ENCODE measurements at places on chromosomes 1 and 21.

DNA sequence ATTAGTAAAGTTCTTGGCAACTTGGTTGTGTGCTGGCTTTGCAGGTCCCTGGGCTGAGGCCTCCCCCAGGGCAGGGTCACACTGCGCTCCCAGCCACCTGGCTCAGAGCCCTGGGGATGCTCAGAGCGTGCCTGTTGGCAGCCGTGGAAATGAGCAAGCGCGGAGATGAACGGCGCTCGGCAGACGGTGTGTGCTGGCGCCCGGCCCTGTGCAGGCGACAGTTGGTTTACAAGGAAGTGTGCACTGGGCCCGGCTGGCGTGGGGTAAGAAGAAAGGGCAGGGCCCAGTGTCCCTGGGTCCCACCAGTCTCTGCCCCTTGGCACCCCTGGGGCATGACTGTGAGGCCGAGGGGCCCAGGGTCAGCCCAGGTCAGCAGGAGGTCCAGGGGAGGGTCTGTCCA is 25.7 kb upstream of the PEX10 start:
- no peak for DNase-seq

DNA sequence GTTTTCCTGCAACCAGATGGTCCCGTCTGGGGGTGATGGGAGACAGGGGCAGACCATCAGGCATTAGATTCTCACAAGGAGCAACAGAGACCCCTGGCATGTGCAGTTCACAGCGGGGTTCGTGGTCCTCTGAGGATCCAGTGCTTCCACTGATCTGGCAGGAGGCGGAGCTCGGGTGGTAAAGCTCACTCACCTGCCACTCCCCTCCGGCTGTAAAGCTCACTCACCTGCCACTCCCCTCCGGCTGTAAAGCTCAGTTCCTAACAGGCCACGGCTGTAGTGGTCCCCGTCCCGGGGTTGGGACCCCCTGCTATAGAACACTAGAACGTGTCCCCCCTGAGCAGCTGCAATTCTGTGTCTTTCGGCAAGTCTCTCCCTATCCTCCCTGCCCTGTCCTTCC is 4.6 kb downstream of the KRTAP10-12 start:
- no peak for DNase-seq

DNA sequence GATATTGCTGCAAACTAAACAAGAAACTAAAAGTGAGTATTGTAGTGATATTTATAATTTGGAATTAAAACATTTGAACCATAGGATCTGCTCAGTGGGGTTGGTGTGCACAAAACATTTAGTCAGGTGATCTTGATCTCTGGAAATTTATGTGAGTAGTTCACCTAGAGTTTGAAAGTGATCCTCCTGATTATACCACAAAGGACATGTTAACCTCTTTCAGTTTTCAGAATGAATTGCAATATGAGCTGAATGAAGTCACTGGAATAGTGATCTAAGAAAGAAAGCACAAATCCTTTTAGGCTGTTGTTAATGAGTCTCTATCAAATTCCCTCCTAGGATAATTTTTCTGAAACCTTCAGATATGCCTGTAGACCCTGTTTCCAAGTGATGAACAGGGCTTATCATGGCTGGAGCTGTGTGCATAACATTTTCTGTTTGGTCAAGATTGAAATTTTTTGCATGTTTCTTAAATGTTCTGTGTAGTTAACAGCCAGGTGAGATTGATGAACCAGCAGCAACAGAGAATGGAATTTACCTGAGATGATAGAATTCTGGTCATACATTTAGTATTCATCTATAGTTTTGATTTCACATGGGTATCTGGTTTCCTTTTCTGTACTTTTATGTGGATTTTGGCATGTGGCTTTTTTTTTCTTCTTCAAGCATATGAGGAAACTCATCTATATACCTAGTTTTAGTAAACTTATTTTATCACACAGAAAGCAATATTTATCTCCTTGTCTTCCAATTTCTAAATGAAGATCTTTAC is 25.5 kb downstream of the CDC14A start:
- no peak for DNase-seq

DNA sequence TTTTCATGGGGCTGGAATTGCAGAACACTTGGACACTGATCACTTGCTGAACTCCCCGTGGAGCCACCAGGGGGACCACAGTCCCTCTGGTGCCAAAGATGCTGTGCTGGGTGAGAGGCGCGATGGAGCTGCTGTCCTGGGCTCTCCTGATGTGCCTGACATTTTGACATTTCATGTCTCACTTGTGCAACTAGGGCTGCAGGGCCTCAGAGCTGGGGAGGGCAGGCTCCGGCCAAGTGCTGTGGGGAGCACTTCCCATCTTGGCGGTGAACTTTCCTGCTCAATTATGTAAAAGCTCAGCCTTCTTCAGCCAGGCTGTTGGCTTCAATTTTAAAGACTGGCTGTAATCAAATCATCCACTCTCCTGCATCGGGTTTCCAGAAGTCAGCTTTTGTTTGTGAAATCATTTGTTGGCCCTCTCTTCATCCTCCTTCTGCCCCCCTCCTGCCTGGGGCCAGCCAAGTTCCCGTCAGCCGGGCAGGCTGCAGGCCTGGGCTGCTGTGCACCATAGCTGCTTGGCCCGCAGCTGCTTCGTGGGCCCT is 36.8 kb downstream of the KCNAB2 start:
- DNase-seq, result peak; percentile 44

DNA sequence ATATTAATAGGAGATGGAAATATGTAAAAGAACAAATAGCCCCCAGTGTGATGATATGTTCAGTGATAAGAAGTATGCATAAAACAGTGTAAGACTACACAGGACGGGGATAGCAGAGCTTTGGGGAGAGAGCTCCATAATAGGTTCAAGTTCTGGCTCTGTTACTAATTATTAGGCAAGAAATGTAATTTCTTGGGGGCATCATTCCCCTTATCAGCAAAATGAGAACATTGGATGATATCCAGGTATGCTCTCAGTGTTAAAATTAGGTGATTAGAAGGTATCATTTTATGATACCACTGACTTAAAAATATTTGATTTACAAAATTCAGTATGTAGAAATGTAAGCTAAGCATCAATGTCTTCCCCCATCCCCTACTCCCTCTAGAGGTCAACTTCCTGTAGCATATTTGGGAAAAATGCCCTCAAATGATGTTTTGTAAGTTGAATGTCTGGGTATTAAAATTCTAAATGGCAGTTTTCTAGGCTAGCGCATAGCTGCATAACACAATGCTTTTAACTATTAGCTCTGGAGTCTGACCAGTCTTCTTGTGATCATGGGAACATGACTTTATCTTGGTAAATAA is 585.7 kb upstream of the CAMK1G start:
- DNase-seq, result peak; percentile 22

DNA sequence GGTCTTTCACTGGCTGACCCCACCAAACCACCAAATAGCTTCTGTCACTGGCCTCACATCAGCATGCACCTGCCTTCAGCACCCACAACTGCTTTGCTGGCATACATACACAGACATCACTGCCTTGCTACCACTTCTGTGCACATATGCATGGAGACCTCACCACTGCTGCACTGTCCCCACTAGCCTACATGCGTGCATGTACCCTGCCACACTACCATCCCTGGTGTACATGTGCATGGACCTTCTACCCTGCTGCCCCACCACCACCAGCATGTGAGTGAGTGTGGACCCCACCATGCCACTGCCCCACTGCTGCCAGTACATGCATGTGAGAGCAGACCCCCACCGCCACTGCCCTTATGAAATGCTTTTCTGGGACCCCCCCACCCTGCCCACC is 6.1 kb downstream of the CD1C start:
- DNase-seq, result no peak

DNA sequence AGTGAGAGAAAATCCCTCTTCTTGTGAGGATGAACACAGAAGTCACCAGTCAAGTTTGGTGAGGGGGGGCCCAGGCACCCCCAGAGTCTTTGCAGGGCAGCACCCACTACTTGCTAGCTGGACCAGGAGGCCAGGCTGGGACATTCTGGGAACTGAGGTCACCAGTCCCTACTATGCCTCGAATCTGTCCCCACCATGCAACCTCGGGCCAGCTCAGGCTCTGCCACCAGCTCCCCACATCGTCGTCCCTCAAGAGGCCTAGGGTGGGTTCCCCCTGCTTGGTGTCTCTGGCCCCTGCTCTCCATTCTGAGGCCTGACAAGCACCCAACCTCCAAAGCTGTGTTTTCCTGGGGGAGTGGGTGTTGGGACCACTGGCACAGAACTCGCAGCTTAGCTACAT is 22.2 kb upstream of the ZNF678 start:
- no peak for DNase-seq

GRCh38 chr1:229075217-229075616 is 195.7 kb upstream of the RAB4A start:
- DNase-seq, result no peak

GRCh38 chr1:95504321-95504720 is 270.3 kb downstream of the RWDD3 start:
- no peak for DNase-seq

DNA sequence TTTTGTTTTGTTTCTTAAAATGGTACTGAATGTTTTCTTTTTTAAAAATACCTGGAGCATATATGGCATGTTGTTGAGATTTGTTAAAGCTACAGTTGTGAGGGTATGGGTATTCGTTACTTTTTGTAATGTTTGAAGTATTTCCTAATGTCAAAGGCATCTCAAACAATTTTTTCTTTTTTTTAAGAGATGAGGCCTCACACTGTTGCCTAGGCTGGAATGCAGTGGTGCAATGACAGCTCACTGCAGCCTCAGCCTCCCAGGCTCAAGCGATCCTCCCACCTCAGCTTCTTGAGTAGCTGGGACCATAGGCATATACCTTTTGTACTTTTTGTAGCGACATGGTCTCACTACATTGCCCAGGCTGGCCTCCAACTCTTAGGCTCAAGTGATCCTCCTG is 16.1 kb downstream of the CLCN6 start:
- DNase-seq, result peak; percentile 19

DNA sequence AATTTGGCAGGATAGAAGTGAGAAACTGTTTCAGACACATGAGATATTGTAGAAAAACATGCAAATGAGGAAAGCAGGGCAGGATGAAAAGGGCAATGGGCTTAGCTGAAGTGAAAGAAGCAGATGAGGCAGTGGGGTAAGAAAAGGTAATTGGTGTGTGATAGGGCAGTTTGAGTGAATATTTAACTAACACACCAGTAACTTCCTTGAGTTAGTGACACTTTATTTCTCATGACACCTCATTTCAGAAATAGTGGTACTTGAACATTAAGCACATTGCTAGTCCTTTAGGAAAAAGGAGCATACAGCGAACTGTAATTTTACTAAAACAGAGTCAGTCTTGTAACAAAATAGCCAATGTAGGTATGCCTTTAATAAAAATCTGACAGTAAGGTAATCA is 415.0 kb downstream of the DPYD start:
- no peak for DNase-seq

GRCh38 chr1:53069663-53070327 is 7.8 kb downstream of the PODN start:
- no peak for DNase-seq

DNA sequence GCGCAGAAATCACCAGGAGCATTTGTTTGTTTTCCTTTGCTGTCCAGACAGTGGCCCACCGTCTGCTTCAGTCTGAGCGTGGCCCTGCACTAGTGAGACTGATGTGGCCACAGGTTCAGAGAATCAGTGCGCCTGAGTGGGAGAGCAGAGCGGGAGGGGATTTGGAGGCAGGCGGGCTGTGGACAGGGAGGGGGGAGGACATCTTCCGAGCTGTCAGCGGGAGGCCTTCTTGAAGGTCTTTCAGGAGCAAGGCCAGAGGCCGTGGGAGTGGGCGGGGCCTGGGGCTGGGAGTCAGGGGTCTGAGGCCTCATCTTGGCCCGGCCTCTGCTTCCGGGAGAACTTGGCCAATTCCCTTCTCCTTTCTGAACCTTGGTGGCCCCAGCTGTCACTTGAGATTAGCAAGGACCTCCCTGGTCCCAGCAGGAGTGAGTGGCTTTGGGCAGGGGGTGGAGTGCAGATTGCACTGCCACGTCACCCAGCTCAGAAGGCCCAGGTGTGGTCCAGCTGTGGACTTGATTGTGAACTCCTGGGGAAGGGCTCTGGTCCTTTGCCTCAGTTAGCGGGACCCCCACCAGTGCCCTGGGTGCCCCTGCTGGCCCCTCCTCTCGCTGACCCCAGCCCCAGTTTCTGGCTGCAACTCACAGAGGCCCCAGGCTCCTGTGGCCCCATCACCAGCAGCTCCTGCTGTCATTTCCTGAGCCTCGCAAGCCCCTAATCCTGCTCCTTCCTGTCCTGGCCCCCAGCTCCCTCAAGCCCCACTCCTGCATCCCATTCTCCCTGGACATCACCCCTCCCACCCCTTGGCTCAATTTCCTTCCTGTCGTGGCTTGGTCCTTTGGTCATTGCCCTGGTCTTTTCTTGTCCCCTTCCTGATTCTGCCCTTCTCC is 8.4 kb downstream of the TNFRSF1B start:
- no peak for DNase-seq

DNA sequence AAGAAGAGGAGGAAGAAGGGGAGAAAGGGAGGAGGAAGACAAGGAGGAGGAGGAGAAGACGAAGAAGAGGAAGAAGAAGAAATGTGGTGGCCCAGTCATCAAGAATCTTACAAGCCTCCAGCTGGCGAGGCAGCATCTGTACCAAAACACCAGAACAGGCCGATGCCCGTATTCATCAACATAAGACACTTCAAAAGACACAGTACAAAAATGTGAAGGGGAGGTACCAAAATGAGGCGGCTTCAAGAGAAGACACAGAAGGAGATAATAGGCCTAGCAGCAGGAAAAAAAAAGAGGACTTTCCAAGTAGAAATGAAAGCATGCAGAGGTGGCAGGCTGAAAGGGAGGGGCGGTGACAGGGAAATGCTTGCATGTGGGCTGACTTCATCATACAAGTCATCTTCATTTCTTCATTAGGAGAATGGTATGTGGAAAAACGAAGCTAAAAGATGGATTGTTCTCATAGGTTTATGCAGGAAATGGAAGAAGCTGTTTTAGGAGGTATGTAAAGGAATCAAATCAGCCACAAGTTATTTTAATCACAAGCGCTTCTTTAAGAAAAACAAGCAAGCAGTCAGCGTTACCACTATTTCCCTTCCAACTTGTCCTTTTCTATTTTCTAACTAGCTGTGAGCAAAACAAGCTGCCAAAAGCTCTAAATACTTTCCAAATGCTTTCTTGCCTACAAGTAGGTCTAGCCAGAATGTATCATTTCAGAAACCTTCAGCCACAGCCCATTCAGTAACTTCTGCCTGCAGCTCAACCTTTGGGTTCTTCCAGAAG is 192.3 kb downstream of the SLC45A1 start:
- peak; percentile 76 for DNase-seq

- DNase-seq, result peak; percentile 44
Observed at GRCh38 chr1:151352021-151352718, 5.1 kb upstream of the RFX5 start.

- no peak for DNase-seq
Observed at GRCh38 chr1:78254517-78254916, 208.8 kb downstream of the GIPC2 start.

- no peak for DNase-seq
Observed at GRCh38 chr1:78980511-78980910, 26.0 kb downstream of the ADGRL4 start.

DNA sequence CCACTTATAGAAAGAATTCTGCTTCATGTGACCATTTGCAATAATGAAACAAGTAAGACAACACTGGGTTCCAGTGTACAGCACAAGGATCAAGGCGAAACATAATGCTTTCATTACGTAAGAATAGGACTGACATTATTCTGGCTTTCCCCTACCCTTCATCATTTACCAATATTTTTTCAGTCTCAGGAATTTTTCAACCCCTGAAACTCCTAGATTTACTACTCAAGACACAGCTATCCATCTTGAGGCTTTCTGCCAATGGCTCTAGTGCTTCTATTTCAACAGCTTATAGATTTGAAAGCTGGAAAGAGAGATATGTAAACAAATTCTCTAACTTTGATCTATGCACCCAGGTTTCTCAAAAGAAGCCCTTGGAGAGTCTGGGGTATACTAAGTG is 48.4 kb downstream of the WLS start:
- no peak for DNase-seq
